ENCODE measurements at places on chromosomes 7 and 10. TPM values are rescaled to one million over a fixed set of nuclear protein-coding genes. Genes with fewer than 3 reads are reported as not detected.
A peak's percentile ranks its signal among the peaks of the same experiment; 100 is the strongest.

The C7orf57 gene
- 0.10 TPM for total RNA-seq

The ASB10 gene
- 0.69 TPM for total RNA-seq

The CHAT gene
- not detected for total RNA-seq

The SPDYE9 gene
- 0.10 TPM for total RNA-seq

The CLRN3 gene
- total RNA-seq = 0.39 TPM

DNA sequence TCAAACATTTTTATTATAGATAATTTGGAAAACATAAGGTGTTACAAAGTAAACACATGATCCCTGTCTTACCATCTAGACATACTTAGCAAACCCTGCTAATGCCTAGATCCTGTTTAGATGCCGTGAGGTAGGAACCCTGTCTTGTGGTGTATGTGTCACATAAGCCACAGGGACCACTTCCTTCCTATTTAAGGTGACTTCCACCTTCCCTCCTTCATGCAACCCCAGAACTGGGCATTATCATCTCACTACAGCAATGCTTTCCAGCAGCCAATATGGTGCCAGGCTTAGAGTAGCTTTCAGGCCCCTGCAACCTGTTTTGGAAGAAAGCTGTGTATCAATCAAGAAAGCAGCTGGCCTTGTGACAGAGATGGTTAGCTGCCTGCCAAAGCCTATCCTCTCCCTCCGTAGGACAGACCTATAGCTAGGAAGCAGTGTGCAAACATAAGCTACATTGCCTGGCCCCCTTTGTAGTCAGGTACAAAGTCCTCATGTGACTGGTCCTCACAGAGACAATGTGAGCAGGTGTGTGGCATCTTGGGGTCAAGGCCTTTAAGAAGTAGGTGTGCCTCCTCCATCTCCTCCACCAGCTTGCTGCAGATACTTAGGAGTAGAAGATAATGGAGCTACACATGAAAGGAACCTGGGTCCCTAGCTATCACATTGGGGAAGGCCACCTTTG is 146.8 kb downstream of the SPAG6 start:
- no peak for DNase-seq

DNA sequence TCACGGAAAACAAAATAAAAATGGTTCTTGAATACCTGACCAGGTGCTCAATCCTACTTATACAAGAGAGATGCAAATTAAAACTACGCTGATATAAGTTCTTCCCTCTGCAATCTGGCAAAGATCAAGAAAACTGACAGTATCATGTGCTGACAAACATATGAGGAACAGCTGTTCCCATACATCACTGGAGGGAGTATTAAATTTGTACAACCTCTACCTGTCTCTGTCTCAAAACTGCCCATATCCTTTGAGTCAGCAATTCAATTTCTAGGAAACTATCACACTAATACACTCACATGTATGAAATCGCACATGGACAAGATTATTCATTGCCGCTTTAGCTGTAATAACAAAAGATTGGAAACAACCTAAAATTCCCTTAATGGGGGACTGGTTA is 11.0 kb upstream of the IL6 start:
- DNase-seq = no peak

- DNase-seq = no peak
Measured at GRCh38 chr7:16317406-16317805, 103.9 kb downstream of the CRPPA start.

DNA sequence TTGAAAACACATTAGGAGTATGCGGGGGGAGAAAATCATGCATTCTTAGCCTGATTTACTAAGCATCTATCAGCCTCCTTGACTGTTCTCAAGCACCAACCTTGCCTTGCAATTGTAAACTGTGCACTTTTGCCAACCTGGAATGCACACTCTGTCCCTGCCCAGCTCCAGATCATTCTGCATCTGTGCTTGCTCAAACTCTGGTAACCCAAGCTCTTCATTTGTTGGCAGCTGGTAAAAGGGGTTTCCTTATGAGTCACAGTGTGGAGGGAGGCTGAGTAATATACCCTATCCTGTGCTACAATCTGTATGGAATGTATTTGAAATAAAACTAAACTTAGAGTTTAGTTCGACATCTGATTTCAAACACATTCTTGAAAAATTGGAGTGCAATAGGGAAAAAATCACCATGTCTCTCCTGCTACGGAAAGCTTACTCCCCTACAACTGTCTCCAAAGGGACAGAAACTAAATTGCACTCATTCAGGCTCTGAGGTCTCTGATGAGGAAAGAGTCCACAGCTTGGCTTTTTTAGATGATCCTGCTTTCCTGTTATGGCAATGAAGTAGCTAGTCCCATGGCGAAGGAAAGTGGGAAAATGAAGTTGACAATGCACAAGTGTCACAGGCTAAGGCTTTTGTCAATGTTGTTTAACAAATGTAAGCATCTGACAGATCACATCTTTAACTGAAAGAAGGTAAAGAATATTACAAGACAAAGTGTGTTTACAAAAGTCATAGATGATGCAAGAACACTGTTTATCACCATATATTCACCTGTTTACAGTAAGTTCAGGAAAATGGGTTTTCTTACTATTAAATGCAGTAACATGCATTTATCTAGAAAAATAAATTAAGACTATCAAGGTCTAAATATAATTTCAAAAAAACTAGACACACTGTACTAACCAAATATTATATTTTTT is 61.9 kb downstream of the TES start:
- peak; percentile 69 for DNase-seq

DNA sequence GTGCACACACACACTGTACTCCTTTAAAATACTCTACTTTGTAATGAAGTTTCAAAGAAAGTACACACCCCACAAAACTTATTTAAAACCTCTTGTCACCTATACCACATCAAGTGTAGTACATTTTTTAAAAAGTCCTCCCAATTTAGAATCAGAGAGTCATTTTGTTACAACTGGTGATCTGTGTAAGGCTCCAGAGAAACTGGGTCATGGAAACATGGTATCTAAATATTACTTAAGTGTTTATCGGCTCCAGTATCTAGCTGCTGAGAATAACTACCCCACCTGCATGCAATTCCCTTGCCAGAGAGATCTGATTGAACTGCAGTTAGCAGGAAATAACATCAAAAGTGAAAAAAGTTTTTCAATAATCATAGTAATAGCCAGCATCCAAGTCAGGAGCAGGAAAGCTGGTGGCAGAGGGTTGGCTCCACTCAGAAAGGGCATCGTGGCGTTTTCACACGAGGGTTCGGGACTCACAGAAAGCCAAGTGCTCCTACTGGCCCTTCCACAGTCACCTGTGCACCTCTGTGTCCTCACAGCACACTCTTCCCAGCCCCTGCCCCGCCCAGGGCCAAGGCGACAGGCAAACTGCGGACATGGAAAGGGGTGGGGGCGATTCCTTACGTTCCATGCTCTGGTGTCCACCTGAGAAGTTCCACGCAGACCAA is 6.5 kb downstream of the RGS10 start:
- DNase-seq = no peak

GRCh38 chr10:78657163-78657861 is 411.5 kb upstream of the ZMIZ1 start:
- no peak for DNase-seq

- DNase-seq = no peak
Measured at GRCh38 chr10:96176985-96177384, 46.9 kb downstream of the ZNF518A start.

- peak; percentile 22 for DNase-seq
Measured at GRCh38 chr7:152759949-152760853, 649 bp downstream of the ACTR3B start.

DNA sequence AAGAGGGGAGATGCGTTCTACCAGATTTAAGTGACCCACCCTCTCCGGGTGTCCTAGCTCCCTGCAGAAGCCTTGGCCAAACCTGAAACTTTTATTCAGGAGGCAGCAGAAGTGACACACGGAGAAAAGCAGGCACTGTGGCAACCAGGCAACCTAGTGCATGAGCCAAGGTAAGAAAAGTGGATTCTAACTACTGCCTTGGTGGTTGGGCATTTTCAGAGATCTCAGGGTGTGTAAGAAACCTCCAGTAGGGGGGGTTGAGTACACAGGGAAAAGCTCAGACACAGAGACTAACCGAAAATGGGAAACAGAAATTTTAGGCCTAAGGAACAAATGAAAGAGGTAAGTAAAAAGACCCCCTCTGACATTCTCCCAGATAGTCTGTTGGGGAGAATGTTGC is 645.7 kb downstream of the ANKRD7 start:
- no peak for DNase-seq

DNA sequence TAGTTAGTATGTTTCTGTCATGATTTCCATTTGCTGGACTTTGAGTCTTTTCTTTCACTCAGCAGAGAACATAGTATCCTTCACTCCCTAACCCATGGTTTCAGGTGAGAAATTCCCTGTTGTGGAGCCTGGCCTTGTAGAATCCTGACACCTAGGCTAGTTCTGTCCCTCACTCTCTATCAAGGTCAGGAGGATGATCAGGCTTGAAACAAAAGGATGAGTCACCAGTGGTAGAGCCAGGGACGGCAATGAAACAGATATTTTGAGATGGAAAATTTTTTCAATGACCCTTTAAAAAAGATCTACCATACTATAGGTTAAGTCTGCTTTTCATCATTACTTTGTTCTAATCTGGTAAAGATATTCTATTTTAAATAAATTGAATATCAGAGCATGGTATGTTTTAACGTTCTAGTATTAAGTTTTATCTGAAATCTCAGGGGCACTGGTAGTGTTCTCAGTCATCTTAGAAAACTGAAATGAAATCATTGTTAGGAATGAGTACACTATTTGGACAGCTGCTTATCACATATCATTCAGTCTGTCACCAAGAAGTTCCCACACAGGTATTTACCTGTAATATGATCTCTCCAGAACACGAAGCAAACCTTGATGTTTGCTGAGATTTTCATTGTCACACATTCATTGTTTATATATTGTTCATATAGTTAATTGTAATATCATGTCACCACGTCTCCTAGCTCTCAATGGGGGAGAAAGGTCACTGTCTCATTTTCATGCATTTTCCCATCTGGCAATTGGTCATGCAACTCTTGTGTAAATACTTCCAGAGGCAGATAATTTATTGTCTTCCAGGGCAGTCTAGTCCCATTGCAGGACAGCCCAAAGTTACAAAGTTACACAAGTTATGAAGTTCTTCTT is 299.9 kb upstream of the LRRTM3 start:
- DNase-seq = no peak

GRCh38 chr7:81207801-81208200 is 288.9 kb upstream of the SEMA3C start:
- DNase-seq = no peak

DNA sequence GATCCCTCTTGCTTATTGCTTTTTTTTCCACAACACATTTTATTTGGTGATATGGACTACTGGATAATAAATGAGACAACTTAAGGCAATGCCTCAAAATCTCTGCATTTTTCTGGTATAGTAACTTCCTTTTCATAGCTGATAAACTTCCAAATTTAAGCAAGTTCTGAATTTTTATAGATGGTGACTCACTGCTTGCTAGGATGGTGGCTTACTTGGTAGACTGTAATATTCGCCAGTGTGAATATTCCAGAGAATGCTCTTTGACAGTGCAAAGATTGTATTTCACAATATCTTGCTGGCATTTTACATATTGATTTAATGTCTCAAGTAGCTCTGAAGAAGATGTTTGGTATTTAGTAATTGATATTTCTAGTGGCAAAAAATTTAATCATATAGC is 472.4 kb downstream of the TFEC start:
- no peak for DNase-seq

GRCh38 chr10:13915710-13916109 is 328.9 kb downstream of the PRPF18 start:
- DNase-seq = no peak

DNA sequence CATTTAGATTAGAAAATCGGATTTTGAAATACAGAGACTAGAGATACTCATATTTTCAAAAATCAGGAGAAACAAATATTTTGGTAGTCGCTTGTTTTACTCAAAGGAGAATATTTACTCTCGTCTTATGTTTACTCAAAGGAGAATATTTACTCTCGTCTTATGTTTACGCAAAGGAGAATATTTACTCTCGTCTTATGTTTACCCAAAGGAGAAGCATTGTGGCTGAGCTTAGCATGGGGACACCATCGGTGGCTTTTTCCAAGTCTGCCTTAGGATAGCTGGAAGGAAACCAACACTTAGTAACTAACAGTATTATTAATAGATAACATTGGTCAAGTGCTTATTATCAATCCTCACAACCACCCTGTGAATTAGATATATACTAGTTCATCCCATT is 71.8 kb downstream of the SNX10 start:
- no peak for DNase-seq

DNA sequence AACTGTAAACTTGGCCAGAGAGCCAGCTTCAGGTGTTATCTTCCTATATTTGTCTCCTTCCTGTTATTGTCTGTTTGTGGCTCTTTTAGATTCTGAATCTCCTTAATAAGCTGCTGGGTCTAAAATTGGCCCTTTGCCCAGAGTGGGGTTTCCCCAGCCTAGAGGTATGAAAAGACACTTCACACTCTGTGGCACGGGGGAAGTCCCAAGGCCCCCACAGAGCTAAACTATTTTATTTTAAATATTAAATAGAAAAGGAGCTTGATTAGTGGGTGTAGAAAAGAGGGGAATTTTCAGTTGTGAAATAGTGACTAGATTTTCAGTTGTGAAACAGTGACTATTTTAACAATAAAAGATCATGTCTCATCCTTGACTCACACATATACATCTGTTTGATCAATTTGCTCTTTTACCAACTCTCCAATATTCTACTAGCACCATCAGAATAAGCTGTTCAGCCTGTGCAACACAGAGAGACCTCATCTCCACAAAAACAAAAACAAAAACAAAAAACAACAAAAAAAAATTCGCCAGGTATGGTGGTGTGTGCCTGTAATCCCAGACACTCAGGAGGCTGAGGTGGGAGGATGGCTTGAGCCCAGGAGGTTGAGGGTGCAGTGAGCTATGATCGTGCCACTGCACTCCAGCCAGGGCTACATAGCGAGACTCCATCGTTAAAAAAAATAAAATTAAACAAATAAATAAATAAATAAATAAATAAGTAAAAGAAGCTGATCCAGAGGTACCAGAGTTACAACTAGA is 24.9 kb upstream of the ADO start:
- DNase-seq = no peak

GRCh38 chr7:69359003-69359700 is 239.1 kb upstream of the AUTS2 start:
- DNase-seq = no peak

DNA sequence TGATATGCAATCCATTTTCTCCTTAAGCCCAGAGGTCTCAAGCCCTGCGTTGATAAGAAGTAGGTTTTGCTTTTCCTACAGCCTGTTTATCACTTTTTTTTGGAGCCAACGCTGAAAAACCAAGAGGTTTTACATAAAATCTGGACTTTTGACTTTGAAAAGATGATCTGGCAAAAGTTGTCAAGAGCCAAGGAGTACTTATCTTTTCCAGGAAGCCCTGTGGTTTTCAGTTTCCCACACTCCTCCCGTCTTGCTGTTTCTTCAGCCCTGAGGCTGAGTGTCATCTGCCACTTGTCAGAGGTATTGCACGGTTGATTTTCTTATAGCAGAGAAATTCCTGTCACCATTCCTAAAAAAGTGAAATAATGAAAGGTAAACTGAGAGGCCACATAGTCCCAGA is 108.7 kb downstream of the TYW1 start:
- DNase-seq = no peak

All from skin of body (tissue), 3 donors.